ENCODE measurements at places on chromosomes 7 and 10.

GRCh38 chr7:66296557-66296956, 91.4 kb downstream of the TPST1 start:
- DNase-seq, result no peak

DNA sequence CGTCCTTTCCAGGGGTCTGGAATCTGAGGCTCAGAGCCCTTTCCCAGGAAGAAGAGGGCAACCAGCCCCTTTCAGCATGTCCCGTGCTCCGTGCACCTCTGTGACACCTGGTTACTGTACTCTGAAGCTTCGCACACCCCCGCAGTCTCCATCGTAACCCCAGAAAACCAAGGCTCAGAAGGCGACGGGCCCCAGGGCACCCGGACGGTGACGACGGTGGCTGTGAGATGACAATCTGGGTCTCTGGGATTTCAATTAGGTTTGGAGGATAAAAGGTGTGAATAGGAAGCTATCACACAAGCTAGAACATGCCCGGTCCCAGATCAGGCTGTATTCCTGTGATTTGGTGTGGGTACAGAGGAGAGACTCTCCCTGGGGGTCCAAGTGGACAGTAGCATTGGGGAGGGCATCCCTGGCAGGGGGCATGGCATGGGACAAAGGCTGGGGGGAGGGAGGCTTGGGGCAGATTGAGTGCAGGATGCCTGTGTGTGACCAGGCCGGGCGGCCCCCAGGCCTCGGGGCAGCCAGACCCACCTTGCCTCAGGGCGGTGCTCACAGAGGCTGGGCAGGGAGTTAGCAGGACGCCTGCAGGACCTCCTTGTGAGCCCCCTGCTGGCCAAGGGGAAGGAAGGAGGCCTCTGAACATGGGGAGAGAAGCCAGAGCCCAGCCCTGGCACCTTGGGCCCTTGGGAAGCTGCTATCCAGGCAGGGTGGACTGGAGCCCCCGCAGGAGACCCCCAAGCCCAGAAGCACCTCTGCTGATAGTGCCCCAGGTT, 23.4 kb upstream of the PSMG3 start:
- DNase-seq, result no peak

- no peak for DNase-seq
These were observed 45.1 kb upstream of the KCTD7 start for GRCh38 chr7:66583490-66584110.

- DNase-seq, result no peak
These were observed 6.1 kb downstream of the GPER1 start for GRCh38 chr7:1093916-1094508.

- peak; percentile 82 for DNase-seq
These were observed 19.7 kb downstream of the SUFU start for GRCh38 chr10:102523250-102524029.

GRCh38 chr10:112202076-112202475, 18.5 kb upstream of the GPAM start:
- DNase-seq, result no peak

DNA sequence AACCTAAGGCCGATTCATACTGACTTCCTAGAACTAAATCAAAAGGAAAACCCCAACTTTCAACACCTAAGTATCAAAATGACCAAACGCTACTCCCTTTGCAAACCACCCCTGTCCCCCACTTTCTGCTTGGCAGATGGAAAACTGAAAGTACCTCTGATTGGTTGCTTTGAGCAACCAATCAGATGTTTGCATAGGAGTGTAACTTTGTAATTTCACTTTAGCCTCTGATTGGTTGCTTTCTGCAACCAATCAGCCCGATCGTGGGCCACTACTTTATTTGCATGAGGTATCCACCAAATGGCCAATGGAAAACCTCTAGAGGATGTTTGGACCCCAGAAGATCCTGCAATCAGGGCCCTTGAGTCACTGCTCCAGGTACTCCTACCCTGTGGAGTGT, 12.3 kb upstream of the SNX10 start:
- no peak for DNase-seq

- DNase-seq, result no peak
These were observed 146.5 kb downstream of the ALOX5 start for GRCh38 chr10:45520476-45520875.

GRCh38 chr7:80791509-80791929, 127.3 kb downstream of the SEMA3C start:
- peak; percentile 20 for DNase-seq

GRCh38 chr7:732094-732541, 5.0 kb upstream of the PRKAR1B start:
- DNase-seq, result peak; percentile 40

GRCh38 chr10:75655791-75656451, 224.5 kb downstream of the LRMDA start:
- peak; percentile 75 for DNase-seq

GRCh38 chr10:108360187-108360586, 1195.7 kb upstream of the SORCS1 start:
- DNase-seq, result peak; percentile 20

- peak; percentile 10 for DNase-seq
These were observed 311.0 kb downstream of the GPAM start for GRCh38 chr10:111872591-111872990.

DNA sequence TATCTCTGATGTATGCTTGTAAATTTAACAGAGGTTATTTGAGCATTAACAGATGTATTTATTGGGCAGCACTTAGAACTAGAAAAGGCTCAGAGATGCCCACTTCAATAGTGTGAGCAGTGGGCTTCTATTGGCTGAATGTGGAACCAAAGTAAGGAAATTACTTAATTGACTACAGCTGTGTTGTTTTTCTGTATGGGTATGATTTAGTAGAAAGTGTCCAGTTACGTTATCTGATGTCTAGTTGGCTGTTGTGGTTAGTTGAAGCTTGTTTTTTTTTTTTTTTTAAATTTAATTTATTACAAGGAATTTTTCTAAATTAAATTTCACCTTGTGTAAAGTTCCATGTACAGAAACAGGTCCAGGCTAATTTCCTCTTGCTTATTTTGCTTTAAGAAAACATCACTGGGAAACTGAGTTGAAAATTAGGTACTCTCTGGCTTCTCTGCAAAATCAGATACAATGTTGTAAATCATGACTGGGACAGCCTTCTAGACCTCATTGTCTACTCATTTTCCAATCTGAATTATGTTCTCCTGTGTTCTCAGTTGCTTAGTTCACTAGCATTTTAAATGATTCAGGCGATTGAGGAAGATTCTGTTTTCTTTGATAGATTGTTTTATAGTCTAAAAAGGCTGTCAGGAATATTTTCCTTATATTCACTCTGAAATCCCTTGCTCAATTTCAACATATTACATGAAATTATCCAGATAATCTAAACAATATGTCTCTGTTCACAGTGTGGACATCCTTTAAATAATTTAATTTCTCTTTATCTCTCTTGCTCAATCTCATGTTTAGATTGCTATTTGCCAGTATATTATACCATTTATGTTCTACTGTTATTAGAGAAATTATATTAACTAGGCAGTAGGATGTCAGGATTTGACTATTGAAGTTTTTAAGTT, 53.0 kb downstream of the PHF14 start:
- no peak for DNase-seq

DNA sequence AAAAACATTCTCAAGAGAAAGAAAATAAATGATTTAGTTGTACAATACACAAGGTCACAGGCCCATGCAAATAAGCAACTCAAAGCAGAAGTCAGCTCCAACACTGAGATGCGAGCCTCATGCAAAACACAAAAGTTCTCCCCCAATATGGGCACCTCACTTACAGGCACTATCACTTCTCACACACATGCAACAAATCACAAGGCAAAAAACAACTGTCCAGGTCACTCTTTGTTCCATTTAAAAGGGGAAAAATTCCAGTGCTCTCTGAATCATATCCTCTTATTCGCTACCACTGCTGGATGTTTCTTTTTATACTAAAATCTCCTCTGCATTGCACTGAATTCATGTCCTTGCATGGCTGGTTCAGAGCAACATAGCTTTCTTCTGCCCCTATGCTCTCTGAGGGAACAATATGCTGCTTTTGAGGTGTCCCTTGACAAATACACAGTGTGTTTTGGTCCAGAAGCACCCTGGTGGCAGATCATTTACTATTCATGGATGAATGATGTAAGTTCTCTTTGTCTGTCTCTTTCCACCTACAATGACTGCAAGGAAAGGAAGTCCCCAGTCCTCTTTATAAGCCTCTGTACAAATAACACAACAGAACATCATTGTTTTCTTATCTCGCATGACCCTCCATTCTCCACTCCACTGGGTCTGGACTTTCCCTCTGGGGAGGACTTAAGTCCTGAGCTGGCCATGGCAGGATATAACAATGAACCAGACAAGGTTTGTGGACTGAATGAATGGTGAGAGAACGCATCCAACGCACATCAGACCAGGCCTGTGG, 85.4 kb upstream of the GSDME start:
- DNase-seq, result peak; percentile 42

- no peak for DNase-seq
These were observed 53.3 kb downstream of the ADCYAP1R1 start for GRCh38 chr7:31105256-31105950.

DNA sequence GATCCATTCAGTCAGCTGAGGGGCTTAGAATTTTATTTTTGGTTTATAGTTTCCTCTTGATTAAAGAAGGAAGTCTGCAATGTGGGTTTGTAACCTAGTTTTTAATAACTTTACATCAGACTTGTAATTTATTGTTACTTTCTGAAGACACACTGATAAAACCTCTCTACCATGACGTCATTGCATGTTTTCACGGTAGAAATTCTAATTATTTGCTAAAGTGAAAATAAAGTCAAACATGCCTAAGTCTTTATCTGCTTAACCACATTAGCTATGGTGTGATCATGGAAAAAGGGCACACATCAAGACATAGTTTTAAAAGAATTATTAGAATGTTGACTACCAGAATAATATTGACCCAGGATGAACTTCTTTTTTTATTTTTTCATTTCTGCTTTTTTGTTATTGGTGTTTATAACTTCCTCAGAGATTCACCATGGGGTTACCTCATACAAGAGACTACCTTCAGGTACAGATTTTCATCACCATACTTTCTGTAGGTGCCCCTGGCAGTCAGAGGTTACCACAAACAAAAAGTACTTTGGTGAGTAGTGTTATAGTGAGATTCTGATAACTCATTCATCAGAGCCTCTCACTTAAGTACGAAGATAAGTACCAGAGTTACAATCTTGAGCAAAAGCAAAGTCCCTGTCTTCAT, 7.0 kb upstream of the PANK1 start:
- no peak for DNase-seq

DNA sequence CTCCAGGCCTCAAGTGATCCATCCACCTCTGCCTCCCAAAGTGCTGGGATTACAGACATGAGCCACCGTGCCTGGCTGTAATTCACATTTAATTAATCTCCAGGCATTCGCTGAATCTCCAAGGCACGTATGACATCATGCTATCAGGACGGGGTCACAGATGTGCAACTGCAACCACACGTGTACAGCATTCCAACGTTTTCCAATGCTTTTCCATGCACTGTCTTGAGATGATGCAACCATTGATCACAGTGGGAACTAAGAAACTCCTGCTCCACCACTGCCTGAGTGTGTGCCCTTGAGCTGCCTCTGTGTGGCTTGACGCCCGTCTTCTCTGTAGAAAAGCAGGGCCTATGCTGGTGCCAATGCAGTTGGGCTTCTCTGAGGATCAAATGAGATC, 119.8 kb upstream of the LYZL2 start:
- no peak for DNase-seq

DNA sequence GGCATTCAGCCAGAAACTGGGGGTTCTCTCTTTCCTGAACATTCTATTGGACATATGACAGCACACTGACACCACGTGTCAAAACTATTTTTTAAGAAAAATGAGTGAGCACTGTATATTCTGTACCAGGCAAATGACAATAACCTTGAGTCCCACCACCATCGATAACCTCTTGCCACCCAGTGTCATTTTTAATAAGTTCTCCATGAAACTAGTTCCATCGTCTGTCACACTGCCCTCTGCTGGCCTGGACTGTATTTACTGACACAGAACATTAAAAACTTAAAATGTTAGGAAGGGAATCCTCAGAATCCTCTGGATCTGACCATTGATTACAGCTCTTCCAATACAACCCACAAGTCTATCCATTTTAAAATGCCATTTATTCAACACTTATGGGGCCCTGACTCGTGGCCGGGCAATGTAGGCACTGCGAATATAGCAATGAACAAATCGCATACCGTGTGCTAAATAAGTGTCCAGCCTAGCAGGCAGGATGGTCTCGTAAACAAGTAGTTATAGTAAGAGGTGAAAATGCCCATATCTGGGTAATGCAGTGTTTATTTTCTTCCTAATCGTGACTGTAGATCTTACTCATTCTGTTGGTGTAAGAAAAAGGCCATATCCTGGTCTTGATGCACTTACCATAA, 35.9 kb upstream of the CACNB2 start:
- peak; percentile 56 for DNase-seq

- DNase-seq, result peak; percentile 66
These were observed 113.4 kb downstream of the VPS41 start for GRCh38 chr7:38795593-38795992.

- no peak for DNase-seq
These were observed 71.0 kb downstream of the SLC25A13 start for GRCh38 chr7:96250776-96251361.

DNA sequence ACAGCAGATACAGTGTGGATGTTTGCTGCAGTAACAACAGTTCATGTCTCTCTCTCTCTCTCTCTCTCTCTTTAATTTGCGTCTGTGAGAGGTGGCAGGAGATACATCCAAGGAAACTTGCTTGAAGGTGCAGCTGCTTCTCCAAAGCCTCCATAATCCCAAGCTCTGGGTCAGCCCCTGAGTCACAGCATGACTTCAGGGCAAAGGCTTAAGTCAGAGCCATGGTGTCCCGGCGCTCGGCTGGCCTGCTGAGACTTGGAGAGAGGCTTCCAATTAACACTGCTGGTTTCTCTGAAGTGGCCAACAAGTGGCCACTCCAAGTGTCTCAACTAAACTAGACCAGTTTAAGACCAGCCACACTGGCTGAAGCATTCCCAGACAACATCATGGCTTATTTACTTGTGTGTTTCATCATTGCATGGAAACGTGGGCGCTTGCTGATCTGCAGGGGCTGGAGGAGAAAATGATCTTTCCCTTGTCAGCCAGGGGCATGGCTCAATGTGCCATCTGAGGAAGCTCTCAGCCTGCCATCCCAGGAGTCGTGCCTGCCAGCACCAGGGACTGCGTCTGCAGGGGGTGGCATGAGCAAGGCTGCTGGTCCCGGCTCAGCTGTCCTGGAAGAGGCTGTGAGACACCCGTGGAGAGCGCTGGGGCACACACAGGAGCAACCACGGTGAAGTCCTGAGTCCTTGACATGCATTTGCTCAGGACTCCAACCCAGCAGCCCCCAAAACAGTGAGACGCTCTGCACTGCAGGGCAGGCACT, 254.2 kb downstream of the COBL start:
- DNase-seq, result peak; percentile 11

All from astrocyte of the hippocampus (primary cell).